ENCODE measurements at places on chromosomes 5 and 9.
A peak's percentile ranks its signal among the peaks of the same experiment; 100 is the strongest.

GRCh38 chr9:127540664-127541041 is 71.4 kb upstream of the STXBP1 start:
- no peak for DNase-seq

- DNase-seq: no peak
Observed at GRCh38 chr5:93886917-93887361, 145.5 kb upstream of the POU5F2 start.

DNA sequence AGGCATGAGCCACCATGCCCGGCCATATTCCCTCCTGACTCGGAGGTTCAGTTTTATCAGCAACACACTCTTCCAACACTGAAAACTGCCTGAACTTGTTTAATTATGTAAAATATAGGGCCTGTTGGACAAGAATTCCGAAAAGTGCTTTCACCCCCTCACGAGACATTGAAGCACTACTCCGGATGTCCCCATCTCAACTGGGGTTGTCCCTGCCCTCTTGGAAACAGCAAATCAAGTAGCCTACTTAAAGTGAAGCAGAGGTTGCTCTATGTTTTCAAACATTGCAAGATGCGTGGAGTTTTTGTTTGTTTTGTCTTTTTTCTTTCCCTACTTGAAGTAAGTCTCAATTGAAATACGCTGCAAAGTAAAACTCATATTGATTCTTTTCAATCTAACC is 7.6 kb downstream of the PTGER4 start:
- DNase-seq: no peak

GRCh38 chr5:96455789-96456188 is 22.7 kb upstream of the PCSK1 start:
- no peak for DNase-seq

DNA sequence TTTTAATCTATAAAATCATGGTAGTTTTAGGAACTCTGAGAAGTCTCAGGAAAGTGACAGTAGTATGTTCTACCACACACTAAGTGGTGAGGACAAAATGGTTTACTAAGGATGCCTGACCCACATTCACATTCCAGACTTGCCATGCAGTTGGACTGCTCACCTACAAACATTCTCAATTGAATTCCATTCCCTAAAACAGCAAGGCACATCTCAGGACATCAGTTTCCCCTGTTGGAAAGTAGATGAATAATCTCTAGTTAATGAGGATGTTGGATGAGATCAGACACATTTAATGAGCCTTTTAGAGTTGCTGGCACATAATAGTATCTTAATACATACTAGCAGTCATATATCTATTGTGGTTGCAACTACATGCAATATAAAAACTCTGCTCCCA is 76.6 kb downstream of the ZNF618 start:
- DNase-seq: no peak

GRCh38 chr5:44935262-44935661 is 126.5 kb downstream of the MRPS30 start:
- peak; percentile 2 for DNase-seq

- DNase-seq: peak; percentile 86
Observed at GRCh38 chr9:125558453-125559092, 148.4 kb downstream of the MAPKAP1 start.

DNA sequence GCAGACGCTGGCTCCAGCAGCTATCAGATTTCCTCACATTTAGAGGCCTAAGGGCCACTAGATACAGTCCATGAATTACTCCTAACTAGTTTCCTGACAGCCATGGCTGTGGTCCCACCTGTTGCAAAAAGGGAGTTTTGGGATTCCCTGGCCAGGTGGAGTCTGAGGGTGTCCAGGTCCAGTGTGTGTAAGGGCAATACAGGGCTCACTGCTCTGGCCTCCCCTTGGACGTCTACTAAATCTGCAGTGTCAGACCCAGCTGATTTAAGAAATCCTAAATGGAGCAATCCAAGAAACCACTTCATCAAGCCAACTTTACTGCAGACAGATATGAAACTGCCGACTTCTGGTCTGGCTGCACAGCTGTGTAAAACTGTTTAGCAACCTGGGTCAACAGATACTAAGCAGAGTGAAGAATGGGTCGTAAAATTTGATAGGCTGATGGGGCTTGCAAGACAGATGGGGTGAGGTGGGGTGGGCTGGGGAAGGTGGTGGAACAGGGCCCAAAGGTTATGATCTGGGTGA is 116.4 kb downstream of the GADD45G start:
- no peak for DNase-seq

DNA sequence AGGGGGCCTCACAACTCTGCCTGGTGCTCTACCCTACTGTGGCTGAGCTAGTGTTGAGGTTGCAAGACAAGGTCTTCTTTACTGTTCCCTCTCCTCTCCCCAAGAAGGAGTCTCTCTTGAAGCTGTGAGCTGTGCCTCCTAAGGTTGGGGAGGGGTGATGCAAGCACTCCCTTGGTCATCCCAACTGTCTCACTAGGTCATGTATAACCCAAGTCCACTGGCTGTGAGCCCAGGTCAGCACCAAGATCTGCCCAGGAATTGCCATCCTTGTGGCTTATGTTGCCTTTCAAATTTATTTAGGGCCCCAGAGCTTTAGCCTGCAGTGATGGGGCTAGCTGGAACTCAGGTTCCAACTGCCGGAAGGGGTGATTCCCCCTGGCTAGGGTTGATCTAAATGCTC is 10.3 kb upstream of the YTHDC2 start:
- no peak for DNase-seq

DNA sequence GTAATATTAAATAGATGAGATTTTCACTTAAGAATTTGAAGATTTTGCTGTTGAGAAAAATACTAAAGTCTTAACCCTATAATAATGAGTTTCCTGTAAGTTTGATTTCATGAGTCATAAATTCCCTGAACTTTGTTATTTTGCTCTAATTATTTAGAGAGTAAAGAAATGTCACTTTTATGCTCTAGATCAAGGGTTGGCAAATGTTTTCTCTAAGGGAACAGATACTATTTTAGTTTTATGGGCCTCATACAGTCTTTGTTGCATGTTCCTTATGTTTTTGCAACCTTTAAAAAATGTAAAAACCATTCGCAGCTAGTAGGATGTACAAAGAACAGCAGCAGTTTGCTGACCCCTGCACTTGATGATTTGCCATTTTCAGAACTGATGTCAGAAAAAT is 480 bp upstream of the TXNDC8 start:
- peak; percentile 28 for DNase-seq

DNA sequence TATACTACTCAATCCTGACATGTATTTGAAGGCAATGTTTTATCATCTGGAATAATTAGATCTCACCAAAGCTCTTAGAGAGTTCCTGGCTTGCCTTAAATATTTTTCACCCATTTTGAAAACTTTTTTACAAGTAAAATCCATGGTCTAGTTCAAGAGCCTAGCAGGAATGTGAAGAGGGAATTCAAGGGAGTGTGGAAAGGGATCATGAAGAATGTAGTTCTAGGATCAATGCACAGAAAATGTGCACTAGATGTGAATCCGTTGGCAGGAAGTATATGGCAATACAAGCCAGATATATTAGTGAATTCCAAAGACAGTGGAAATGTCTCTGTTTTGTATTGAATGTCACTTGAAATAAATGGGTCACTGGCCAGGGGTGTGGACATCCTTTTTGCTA is 167.9 kb upstream of the MOCS2 start:
- DNase-seq: no peak

GRCh38 chr5:58122157-58122556 is 337.7 kb downstream of the PLK2 start:
- no peak for DNase-seq

- peak; percentile 46 for DNase-seq
Observed at GRCh38 chr5:53073348-53073747, 36.2 kb downstream of the MOCS2 start.

- no peak for DNase-seq
Observed at GRCh38 chr5:143870362-143870761, 58.4 kb downstream of the HMHB1 start.

GRCh38 chr5:177382423-177383029 is 1.7 kb upstream of the SLC34A1 start:
- peak; percentile 42 for DNase-seq

DNA sequence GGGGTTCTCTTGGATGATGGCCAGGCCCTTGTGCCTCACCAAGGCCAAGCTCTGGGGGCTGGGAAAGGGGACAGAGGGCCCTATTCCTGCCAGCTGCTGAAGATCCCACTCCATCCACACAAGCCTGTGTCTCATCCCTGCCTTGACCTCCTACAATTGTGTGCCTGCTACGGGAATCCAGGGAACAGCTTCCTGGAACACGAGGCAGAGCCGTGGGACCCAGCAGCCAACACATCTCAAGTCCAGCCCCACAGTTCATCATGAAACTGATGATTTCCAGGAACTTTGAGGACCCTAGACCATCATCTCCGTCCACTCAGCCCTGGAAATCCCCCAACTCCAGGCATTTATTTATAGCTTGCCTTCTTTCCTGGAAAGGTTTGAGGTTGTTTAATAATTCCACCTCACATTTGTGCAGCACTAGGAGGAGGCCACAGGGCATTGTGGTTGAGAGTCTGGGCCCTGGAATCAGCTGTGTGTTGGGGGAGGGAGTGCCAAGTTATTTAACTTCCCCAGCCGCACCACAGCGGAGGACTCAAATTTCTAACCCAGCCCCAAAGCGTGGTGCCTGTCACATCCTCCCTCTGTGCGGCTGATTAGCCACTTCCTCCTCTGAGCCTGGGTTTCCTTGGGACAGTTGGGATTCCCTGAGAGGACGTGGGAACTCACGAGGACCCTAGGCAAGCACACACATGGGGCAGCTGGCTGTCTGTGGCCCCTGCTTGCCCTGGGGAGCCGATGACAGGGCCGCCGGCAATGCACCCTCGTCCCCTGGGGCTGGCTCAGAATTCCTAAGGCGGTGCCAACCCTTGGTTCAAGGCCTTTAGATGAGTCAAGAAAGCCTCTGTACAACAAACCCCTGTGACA is 58.2 kb upstream of the GGTA1 start:
- peak; percentile 84 for DNase-seq

DNA sequence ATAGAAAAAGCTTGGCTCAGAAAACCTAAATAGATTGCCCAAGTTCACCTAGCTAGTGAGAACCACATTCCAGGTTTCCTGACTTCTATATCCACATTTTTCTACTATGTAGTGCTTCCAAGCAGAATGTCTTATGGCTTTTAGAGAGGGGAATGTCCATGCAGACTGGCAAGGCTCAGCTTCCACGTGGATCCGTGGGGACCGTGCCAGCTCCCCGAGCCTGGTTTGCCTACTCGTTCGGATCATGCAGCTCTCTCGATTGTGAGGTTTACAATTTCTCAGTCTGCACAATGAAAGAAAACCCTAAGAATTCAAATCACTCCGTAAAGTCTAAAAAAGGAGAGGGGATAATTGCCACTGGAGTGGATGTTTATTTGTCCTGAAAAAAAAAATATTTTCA is 256.5 kb upstream of the NR4A3 start:
- no peak for DNase-seq

- DNase-seq: no peak
Observed at GRCh38 chr5:72439192-72439591, 68.0 kb downstream of the ZNF366 start.

GRCh38 chr5:142839711-142840346 is 69.7 kb downstream of the ARHGAP26 start:
- peak; percentile 79 for DNase-seq

DNA sequence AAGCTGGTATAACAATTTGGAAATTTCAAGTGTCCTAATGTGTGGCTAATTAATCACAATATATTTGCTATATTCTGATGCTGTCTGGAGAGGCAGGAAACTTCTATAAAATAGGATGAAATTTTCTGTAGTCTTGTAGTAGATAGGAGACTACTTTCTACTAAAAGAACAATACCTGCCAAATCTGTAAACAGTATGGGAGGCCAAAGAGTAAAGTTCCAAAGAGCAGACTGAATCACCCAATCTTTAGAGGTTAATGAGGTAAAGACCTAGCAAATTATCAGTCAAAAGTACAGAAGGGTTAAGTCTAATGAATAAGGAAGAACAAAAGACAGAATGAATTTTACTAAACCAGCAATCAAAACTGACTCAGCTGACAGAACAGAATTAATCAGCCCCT is 52.4 kb upstream of the RGS7BP start:
- DNase-seq: no peak

DNA sequence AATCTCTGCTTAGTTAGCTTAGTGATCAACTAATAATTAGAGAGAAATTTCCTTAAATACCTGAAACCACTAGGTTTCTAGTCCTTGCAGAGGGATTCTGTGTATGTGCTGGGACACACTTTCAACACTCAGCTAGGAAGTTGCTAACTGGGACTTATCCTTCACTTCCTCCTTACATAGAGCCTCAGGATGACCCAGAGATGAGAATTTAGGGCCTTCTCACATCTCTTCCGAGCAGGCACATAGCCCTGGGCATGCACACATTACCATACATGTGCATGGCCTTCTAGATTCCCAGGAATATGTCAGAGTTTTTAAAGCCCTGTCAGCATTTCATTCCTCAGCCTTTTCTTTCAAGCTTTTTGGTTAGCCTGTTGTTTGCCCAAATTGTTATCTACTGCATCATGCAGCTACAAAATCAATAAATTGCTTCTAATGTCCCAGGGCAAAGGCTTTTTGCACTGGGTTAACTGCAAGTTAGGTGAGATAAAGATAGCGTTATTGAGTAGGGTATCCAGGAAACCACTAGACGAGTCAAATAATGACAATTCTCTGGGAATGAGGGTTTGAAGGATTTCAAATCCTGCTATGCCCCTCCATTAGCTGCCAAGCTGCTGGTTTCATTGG is 22.0 kb upstream of the CDK20 start:
- no peak for DNase-seq

- DNase-seq: no peak
Observed at GRCh38 chr5:73198833-73199592, 26.0 kb downstream of the TMEM174 start.

- peak; percentile 74 for DNase-seq
Observed at GRCh38 chr5:172768573-172769341, 2.2 kb downstream of the DUSP1 start.

DNA sequence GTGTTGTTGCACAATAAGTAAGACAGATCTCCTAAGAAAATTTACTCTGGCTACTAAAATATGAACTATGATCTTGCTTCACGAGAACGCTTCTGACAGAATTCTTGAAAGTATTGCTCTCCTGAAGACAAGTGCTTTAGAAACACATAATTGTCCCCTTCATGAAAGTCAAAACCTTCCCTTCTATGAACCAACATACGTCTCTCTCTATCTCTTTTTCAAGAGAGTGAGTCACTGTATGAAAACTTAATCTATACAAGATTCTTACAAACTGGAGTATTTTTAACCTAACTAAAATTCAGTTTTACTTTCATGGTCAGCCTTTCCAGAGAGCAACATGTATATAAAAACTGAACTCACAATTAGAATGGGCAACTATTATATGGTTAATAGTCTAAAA is 688.0 kb upstream of the CTNND2 start:
- DNase-seq: no peak
